Hematopoietic multipotent progenitor cell treated with erythropoietin and hydrocortisone succinate and interleukin-3 and kit ligand, for 15 days (in vitro differentiated cells): ENCODE measurements at places on chromosomes 3 and 15.

DNA sequence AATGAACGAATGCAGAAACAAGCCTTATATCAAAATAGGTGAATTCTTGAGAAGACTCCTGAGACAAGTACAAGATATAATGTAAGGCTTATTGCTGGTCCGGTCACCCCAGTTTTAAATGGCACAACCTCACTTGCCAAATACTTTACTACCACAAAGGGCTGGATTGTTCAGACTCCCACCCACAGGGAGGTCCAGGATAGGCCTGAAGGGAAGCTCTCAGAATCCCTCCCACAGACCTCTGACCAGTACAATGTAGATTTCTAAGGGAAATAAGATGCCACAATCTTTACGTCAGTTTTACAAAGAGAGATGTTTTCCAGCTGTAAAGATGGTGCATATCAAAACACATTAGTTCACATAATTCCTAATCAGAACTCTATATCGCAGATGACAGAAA lies 577.7 kb upstream of the ADAMTS9 start:
- DNase-seq: no peak

DNA sequence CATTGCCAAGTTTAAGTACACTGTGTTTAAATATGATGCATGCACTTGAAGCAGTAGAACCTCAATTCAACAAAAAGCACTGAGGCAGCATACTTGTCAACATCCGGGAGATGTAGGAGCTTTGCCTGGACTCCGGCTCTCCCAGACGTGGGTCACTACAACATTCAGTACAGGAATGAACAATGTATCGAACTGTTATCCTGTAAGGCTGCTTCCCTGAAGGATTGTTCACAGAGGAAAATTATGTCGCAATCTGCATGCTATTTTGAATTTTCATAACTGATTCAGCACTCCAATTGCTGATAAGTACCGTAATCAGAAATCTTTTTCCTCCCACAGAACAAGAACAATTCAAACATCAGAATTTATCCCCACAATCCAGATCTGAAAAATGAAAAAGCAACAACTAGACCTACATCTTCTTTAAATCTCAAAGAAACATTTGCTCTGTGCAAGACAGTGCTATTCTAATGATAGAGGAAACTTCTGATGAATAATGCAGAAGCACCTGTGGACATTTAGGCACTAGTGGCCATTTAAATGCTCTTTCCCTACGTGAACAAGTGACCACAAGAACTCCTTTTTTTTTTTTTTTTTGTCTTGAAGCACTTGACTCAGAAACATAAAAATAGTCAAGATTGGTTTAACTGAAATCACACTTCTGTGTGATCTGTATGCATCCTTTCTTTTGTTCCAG lies 113.4 kb downstream of the PLCH1 start:
- DNase-seq: no peak

DNA sequence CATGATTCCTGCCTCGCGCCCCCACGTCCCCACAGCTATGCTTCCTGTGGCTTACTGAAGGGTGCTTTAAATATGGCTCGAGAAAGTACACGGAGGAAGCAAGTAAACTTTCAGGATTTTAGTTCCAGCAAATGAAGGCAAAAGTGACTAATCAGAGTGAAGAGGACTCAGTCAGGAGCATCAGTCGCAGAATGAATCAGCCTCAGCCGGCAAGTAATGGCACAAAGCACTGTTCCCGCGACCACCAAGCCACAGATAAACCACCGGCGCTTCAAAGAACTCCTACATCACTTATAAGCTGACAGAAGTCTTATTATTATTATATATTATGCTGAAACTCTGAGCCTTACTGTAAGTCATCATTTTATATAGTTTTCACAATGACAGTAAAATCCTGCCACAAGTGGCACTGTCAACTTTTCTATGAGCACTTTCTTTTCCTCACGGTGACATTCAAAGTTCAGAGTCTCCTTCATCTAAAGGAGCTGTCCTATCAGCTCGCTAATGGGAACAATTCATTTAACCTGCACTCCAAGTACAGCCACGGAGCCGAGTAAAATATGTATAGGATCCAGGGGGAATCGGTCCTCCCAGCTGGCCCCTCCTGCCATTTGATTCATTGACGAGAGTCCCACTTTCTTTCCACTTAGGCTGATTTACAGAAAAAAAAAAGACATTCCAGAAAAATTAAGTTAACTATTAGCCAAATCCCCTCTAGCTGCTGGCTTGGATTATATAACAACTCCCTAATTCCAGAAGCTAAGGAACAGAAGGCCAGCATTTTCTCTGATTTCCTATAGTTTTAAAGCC lies 217.0 kb upstream of the ICE2 start:
- DNase-seq: no peak

DNA sequence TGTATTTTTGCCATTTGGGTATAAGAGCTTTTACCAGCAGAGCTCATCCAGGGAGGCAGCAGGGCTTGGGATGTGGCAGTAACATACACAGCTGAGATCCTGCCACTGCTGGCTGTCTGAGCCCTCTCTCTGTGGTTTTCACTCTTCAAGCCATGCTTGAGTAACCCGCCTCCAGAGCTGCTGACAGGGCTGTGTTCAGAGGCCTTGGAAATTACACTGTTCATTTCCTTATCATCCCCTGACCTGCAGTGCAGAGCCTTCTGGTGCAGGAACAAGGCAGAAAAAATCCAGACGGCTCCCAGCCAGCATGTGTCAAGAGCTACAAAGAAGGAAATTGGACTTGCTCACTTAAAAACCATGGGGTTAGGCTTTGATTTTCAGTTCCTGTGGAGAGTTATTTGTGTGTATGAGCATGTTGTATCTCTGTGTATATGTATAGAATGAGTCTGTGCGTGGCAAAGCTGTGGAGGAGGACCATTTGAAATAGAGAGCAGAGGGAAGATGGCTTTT lies 47.0 kb downstream of the ZNF609 start:
- DNase-seq: no peak

- DNase-seq: no peak
Observed at GRCh38 chr3:42801784-42802183, 2.5 kb downstream of the HIGD1A start.
